ENCODE measurements at places on chromosomes 1 and 21.

GRCh38 chr1:21857840-21858670 lies 46.0 kb downstream of the LDLRAD2 start:
- DNase-seq = no peak

GRCh38 chr1:109535971-109536491 lies 3.6 kb upstream of the GPR61 start:
- no peak for DNase-seq

- no peak for DNase-seq
Measured at GRCh38 chr1:234499943-234500245, 20.9 kb upstream of the TARBP1 start.

DNA sequence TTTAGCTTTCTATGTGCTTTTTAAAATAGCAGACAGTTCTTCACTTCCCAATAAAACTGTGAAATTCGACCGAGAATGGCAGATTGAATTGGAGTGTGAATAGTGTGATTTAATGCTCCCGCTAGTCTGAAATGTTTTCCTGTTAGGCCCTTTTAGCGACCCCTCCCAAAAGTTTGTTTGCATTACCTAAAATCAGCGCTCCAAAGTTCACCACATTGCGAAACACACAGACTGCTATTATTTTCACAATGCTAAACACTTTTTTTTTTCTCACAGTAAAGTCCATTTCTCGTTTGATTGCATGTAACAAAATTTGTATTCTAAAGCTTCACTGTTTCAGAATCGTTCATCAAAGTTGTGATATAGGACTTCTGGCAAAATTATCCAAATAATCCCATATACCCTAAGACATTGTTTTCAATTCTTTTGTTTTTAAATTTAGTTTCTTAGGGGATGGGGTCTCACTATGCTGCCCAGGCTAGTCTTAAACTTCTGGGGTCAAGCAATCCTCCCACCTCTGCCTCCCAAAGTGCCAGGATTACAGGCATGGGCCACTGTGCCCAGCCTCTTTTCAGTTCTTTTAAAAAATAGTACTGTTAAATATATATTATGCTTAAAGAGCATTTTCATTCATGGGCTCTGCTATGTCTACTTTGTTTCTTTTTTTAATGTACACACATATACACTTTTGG lies 76.5 kb upstream of the USH2A start:
- no peak for DNase-seq

DNA sequence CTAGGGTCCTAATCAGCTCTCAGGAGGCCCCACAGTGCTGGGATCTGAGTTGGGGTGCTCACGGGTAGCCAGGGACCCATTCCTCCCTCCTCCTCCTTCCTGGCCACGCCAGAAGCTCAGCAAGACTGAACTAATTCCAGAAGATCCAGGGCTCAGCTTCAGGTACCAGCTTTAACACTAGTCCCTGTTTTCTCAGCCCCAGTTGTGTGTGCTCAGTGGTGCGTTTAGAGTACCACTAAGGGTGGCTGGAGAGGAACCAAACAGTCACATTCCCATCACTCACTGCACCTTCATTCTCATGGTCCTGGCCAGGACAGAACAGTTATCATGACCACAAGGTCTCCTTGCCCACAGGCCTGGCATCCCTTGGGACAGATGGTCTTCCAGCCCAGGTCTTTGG lies 20.8 kb downstream of the PKP1 start:
- no peak for DNase-seq

- no peak for DNase-seq
Measured at GRCh38 chr1:13801232-13801631, 101.2 kb downstream of the PRDM2 start.

- peak; percentile 48 for DNase-seq
Measured at GRCh38 chr21:42145569-42146272, 73.2 kb upstream of the ABCG1 start.

- no peak for DNase-seq
Measured at GRCh38 chr1:225881081-225881958, 860 bp downstream of the TMEM63A start.

- no peak for DNase-seq
Measured at GRCh38 chr1:94349853-94350252, 68.3 kb upstream of the ABCD3 start.

DNA sequence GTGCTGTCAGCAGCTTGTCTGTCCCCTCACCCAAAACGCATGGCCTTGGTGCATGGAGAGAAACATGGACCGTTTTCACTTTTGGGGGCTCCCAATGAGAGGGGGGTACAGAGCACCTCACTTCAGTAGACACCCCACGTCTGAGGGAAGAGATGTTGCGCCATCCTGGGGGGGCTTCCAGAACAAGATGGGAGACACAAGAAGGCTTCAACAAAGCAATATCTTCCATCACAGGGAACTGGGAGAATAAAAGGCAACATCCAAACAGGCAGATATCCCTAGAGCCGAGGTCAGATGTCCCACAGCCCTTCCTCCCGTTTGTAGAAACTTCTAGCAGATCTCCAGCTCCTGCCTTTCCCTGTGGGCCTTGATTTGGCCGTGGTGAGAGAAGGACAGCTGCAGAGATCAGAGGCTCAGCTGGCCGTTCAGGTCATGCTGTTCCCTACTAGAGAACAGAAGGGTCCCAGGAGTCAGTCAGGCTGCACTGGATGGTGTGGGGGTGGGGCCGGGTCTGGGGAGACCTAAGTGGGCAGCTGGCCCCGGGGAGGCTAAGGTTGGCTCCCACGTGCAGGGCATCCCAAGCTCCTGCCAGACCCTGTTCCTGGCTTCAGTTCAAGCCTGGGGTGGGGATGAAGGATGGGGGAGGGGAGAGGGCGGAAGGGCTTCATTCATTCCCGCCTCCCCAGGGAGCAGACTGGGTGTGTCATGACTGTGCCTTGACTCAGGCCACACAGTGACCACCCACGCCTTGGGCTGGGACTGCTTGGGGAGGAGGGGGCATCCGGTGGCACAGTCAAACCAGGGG lies 4.4 kb downstream of the PLOD1 start:
- DNase-seq = no peak

DNA sequence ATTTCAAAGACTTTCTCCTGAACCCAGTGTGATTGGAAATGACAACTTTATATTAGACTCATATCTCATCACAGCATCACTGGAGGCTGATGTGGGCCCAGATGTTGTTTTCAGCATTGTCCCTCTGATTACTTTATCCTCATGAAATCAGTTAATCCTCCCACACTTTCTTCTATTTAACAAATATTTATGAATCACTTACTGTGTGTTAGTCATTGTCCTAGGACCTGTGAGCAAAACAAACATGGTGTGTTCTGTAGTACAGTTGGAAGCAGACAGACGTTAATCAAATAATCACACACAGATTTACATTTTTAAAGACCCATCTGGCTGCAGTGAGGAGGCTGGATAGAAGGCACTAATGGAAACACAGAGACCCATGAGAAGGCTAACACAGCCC lies 383.7 kb downstream of the PRDM2 start:
- DNase-seq = no peak

- DNase-seq = peak; percentile 81
Measured at GRCh38 chr1:183023146-183023600, at the start of gene LAMC1. TSS of gene LAMC1 (plus strand) at chr1:183023420. CDS start at chr1:183023717, 297 bp downstream.

- no peak for DNase-seq
Measured at GRCh38 chr1:226397011-226397926, 10.6 kb downstream of the PARP1 start.

GRCh38 chr1:230105245-230105753 lies 38.3 kb downstream of the GALNT2 start:
- DNase-seq = no peak

GRCh38 chr1:215128504-215128903 lies 46.0 kb downstream of the KCNK2 start:
- no peak for DNase-seq

- peak; percentile 64 for DNase-seq
Measured at GRCh38 chr1:86704972-86705664, 742 bp downstream of the SH3GLB1 start.

GRCh38 chr1:147736883-147737282 lies 23.5 kb downstream of the GJA5 start:
- DNase-seq = no peak

DNA sequence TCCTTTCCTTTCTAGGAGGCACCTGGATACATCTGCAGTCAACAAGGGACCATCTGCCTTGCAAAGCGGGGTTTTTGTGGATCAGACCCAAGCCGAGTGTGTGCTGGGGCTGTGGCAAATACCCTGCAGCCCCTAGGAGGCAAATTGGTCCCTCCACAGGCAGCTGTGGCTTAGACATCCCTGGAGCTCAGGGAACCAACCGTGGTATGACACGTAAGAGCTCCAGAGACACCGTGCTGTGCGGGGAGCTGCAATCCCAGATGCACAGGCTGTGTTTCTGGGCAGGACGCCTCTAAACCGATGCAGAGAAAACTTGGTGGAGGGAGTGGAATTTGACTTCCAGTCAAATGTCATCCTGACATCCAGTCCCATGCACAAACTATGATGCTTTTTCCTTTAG lies 141.5 kb downstream of the KAZN start:
- no peak for DNase-seq

DNA sequence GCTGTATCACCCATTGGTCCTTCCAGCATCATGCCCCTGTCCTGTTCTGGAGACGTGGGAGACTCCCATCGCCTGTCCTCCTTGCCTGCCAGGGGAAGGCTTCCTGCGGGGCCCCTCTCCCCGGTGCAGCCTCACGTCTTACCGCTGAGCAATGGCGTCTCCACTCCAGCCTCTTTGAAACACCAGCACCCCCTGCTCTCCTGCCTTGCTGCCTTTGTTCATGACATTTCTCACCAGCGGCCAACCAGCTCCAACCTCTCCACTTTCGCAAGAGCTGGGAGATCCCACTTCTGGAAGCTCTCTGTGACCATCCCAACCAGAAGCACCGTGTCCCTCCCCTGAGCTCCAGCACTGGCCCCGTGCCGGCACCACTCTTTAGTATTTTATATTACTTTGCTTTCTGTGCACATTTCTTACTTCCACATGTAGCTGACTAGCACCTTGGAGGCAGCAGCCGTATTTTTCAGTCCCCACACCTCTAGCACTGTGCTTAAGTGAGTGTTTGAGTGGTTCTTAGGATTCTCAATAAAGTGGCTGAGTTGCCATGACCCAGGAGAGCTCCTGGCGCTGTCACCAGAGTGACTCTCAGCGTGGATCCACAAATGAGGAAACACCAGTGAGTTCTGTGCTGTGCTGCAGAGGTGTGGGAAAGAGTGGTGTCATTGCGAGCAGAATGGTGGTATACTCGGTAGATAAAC lies 83.5 kb downstream of the ATP5PO start:
- no peak for DNase-seq

- DNase-seq = peak; percentile 74
Measured at GRCh38 chr21:34510148-34511142, 1.6 kb downstream of the KCNE1 start.

DNA sequence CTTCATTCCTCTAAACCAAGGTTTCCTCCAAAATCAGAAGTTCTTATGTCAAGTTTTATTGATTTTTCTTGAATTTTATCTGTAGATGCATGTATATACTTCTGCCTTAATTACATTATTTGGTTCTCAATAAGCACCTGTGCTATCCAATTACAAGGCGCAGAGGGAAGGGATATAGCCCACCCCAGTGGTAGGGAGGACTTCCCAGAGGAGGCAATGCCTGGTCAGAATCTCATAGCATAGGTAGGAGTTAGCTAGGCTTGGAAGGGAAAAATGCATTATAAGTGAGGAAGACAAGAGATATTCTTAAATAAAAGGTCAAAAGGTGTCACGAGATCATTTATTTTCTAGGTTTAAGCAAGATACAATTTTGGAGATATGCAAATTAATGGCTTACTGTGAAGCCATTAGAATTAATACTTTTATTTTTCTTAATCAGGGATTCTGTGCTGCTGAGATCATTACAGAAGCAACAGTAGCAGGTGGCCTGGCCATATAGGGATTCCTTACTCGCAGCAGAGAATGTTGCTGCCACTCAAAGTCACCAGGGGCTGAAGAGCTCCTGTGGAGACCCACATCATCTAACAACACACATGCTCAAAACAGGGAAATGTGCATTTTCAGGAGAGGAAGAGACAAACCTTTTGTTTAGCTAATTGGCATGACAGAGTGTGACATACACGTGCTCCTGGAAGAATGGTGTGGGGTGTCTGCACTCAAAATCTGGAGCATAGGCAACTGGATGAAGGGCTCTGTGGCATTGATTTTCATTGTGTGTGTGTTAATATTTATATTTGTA lies 178.3 kb downstream of the ATG4C start:
- no peak for DNase-seq

DNA sequence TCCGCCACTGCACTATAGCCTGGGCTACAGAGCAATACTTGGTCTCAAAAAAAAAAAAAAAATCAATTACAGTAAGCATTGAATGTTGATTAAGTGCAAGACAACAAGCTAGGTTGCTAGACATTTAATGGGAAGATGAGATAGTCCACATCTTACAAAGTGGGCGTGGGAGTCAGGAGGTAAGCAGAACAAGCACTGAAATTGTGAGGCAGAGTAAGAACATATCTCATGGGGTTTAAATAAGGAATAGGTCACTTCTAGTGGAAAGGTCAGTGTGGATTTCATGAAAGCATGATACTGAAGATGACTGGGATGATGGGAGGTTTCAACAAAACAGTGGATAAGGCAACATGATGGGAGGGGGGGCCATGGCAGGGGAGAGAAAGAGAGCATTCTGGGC lies 1.9 kb upstream of the OLFML2B start:
- no peak for DNase-seq

- peak; percentile 81 for DNase-seq
Measured at GRCh38 chr1:9671377-9672140, 20.0 kb downstream of the PIK3CD start.

GRCh38 chr1:243465081-243465480 lies 209.2 kb downstream of the SDCCAG8 start:
- DNase-seq = no peak

DNA sequence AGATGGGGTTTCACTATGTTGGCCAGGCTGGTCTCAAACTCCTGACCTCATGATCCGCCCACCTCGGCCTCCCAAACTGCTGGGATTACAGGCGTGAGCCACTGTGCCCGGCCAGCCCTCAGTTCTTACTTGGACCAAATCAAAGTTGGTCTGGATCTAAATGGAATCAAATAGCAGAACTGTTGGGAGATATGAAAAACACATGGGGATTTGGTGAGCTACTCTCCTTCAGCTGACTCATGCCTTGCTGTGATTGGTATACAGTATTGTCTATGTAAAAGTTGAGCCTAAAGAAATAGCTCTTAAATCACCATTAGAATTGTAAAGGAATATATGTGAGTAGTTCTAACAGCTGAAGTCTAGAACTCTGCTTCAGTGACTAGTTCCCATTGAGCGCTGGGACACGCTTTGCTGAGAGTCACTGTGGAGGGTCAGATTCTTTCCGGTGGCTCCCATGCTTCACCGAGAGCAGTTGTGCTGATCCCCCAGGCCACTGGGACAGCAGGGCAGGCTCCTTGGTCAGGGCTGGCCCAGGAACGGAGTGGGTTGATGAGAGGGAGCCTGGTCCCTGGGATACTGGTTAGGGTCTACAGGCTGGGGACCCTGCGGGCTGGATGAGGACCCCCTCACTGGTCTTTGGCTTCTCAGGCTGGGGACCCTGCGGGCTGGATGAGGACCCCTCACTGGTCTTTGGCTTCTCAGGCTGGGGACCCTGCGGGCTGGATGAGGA lies 14.0 kb downstream of the PKNOX1 start:
- peak; percentile 68 for DNase-seq

- no peak for DNase-seq
Measured at GRCh38 chr1:24151175-24151533, 8.2 kb upstream of the IL22RA1 start.

- no peak for DNase-seq
Measured at GRCh38 chr1:176557543-176558258, 94.7 kb downstream of the PAPPA2 start.

GRCh38 chr21:45084121-45084520 lies 9.7 kb downstream of the ADARB1 start:
- no peak for DNase-seq

GRCh38 chr21:33950431-33951079 lies 35.0 kb upstream of the ATP5PO start:
- DNase-seq = no peak

- peak; percentile 2 for DNase-seq
Measured at GRCh38 chr1:176174108-176174507, 33.0 kb downstream of the COP1 start.
